ENCODE measurements at places on chromosomes 6 and 20. TPM values are rescaled to one million over a fixed set of nuclear protein-coding genes. Genes with fewer than 3 reads are reported as not detected.

DNA sequence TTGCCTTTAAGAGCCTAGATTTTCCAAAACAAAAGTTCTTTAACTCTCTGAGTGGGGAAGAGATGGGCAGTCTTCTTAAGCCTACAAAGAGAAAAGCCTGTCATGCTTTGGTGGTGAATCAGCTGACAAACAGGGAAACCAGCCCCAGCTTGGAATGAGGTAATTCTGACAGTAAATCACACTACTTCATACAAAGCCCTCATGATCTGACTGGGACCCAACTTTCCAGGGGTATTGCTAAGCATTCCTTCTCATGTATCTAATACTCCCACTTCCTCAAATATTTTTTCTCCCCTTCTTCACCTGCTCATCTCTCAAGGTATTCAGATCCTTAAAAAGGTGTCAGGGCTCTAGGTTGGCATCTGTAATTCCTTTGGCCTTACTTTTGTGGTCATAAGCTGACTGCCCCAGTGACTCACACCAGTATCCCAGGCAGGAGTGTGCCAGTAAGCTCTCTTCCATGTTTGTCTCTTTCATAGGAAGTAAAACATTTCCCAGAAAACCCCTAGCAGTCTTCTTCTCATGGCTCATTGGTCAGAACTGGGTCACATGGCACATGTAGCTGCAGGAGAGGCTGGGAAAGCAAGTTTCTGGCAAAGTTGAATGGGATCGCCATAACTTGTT is 15.0 kb upstream of the TBC1D22B start:
- peak; percentile 42 for DNase-seq

DNA sequence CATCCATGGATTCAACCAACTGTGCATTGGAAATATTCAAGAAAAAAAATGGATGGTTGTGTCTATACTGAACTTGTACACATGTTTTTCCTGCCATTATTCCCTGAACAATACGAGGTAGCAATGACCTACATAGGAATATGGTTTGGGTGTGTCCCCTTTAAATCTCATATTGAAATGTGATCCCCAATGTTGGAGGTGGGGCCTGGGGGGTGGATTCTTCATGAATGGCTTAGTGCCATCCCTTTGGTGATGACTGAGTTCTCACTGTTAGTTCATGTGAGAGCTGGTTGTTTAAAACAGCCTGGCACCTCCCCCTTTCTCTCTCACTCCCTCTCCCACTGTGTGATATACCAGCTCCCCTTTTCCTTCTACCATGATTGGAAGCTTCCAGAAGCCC is 139.8 kb upstream of the BACH2 start:
- DNase-seq, result no peak

- DNase-seq, result no peak
Observed at GRCh38 chr20:13312300-13312699, 91.2 kb downstream of the ISM1 start.

DNA sequence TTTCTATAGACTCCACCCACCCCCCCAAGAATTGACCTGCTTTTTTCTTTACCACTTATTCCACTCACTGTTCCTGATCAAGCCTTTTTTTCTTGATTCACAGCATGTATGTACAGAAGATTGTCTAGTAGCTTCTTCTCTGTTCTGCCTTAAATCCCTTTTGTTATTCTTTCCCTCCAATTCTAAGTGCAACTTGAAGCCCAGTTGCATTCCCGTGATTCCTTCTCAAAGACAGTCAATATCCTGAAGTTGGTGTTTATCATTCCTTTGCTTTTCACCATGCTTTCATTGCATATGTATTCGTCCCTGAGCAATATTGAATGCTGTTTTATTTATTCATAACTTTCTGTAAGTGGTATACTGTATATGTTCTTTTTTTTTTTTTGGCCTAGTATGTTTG is 21.0 kb downstream of the XRN2 start:
- DNase-seq, result no peak

DNA sequence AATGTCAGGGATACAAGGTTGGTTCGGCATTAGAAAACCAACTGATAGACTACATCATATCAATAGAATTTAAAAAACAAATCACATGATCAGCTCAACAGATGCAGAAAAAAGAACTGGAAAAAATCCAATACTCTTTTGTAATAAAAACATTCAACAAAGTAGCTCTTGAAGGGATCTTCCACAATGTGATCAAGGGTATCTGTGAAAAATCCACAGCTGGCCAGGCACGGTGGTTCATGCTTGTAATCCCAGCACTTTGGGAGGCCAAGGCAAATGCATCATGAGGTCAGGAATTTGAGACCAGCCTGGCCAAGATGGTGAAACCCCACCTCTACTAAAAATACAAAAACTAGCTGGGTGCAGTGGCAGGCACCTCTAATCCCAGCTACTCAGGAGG is 63.1 kb downstream of the ASCC3 start:
- no peak for DNase-seq

POPDC3 gene
- not detected for total RNA-seq
